CD8-positive, alpha-beta memory T cell (primary cell): ENCODE measurements at places on chromosomes 11 and 22. TPM values are rescaled to one million over a fixed set of nuclear protein-coding genes. Genes with fewer than 3 reads are reported as not detected.

DNA sequence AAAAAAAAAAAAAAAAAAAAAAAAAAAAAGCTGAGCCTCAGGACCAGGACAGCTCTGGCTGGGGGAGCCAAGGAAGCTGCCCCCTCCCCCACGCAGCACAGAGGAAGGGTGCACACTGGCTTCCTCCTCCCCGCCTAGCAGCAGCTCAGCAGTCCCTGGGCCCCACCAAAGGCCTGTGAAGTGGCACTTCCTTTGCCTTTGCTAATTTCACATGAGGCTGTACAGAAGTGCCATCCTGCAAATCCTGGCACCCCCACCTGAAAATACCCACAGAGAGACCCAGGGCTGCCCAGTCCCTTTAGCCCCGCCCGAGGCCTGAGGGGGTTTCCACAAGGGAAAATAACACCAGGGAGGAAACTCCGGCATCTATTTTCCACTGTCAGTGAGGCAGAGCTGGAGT, 3.9 kb downstream of the RHOG start:
- DNase-seq: peak; percentile 54

- DNase-seq: no peak
Observed at GRCh38 chr11:46341454-46341853, 5.8 kb upstream of the DGKZ start.

- DNase-seq: no peak
Observed at GRCh38 chr11:121448431-121448941, 3.6 kb upstream of the SORL1 start.

GRCh38 chr11:35923452-35923851, 20.4 kb upstream of the LDLRAD3 start:
- no peak for DNase-seq

VPREB3 gene
- total RNA-seq: not detected

FDX1 gene
- 14.4 TPM for total RNA-seq

GRCh38 chr22:24523873-24524272, 28.7 kb downstream of the UPB1 start:
- no peak for DNase-seq

DNA sequence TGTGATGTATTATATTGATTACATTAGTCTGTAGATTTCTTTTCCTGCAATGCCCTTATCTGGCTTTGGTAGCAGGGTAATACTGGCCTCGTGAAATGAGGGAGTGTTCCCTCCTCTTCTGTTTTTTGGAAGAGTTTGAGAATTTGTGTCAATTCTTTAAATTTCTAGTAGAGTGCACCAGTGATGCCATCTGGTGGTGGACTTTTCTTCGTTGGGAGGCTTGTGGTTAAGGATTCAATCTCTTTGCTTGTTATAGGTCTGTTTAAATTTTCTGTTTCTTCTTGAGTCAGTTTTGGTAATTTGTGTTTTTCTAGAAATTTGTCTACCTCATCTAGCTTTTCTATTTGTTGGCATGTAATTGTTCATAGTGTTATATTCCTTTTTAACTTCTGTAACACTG, 18.9 kb downstream of the SHANK3 start:
- DNase-seq: peak; percentile 13

- DNase-seq: no peak
Observed at GRCh38 chr11:27119396-27119795, 78.8 kb downstream of the BBOX1 start.

YAP1 gene
- 0.42 TPM for total RNA-seq

TCN1 gene
- total RNA-seq: not detected

DNA sequence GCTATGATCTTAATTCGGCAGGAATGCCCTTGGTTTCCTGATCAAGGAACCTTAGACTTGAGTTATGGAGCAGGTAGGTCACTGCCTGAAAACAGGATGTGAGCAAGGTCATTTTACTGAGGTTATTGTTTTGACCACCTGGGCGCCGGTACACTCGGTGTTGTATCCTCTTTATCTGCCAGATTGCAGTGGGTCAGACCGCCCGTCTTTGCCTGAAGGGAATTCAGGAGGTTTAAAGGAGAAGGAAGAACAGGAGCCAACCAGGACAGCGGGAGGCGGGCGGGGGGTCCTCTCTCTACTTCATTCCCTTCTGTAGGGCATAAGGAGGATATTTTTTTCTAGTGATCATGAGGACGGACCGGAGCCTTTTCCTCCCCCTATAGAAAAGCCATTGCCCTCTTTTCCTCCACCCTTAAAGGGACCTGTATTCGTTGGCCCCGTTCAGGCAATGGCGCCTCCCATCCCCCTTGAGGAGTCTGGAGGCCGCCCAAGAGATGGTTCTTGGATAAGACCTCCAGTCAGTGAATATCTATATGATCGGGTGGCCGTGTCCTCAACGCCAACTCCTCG, 649 bp downstream of the MS4A15 start:
- DNase-seq: no peak

GRCh38 chr11:35412285-35412684, 7.1 kb downstream of the SLC1A2 start:
- DNase-seq: no peak

TMPRSS4 gene
- not detected for total RNA-seq

NTM gene
- not detected for total RNA-seq

PHF21B gene
- total RNA-seq: not detected

- no peak for DNase-seq
Observed at GRCh38 chr11:121521145-121522042, 68.6 kb upstream of the SORL1-AS1 start.
